ENCODE measurements at places on chromosomes 5 and 9.

- DNase-seq: no peak
These were observed 500.2 kb upstream of the ADAMTS16 start for GRCh38 chr5:4639946-4640345.

DNA sequence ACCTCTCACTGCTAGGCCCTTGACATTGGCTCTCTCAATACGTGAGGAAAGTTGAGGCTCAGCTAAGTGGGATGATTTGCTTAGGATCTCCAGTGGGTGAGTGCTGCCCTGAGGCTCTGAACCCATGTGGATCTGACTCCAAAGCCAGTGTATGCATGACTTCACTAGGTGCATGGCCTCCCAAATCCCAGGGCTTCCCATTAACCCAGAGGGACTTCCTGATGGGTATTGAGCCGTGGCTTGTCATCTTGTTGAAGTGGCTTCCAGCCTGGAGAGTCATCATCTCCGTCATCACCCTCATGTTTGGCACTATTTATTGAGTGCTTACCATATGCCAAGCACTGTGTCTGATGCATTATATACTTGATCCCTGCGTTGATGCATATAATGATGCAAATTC, 37.3 kb upstream of the TEX48 start:
- no peak for DNase-seq

GRCh38 chr5:10550222-10550995, 13.5 kb upstream of the ANKRD33B start:
- no peak for DNase-seq

DNA sequence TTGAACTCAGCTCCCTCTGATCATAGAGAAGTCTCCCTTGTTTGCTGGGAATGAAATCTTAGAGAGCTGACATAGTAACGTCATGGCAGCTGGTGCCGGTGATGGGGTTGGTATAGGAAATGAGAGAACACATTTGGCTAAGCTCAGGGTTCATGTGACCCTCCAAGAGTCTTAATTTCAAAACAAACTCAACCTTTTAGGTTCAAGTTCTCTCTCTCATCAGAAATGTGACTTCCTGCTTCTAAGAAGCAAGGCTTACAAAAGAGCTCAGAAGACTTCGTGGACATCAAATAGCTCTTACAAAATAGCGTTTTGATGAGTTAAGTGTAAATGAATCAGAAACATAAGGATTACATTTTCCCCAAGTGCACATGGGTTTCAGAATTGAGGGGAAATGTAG, 97.3 kb downstream of the PAPPA start:
- DNase-seq: no peak

GRCh38 chr9:130352586-130353285, 87.2 kb downstream of the HMCN2 start:
- no peak for DNase-seq

GRCh38 chr9:124468061-124468740, 17.9 kb downstream of the ADGRD2 start:
- no peak for DNase-seq

- no peak for DNase-seq
These were observed 143.5 kb downstream of the SPATA31D1 start for GRCh38 chr9:82132024-82132423.
